ENCODE measurements at places on chromosomes 7 and 10.

GRCh38 chr7:37945336-37945735 lies 24.9 kb downstream of the EPDR1 start:
- DNase-seq: no peak

DNA sequence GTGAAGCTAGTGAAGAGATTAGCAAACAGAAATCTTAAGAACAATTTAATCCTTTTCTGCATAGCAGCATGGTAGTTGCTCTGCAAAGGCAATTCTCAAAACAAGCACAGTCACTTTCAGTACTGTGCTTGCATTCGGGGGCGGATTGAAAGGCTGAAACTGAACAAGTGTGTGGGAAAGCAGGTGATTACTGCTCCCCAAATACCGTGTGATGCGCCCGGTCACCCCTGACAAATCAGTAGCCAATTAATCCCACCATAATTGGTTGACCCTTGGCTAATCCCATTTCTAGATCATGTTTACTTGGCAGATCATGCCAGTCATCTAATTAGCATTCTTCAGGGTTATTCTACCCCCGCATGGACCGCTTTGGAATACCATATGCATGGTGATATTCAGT lies 76.5 kb upstream of the ADRB1 start:
- DNase-seq: no peak

- DNase-seq: no peak
These were observed 245.1 kb downstream of the DGKI start for GRCh38 chr7:137601642-137602041.

GRCh38 chr10:72336259-72337038 lies 18.3 kb downstream of the DNAJB12 start:
- DNase-seq: peak; percentile 25

- no peak for DNase-seq
These were observed 36.0 kb upstream of the ABLIM1 start for GRCh38 chr10:114694062-114694461.

GRCh38 chr7:95527033-95527775 lies 41.5 kb downstream of the ASB4 start:
- DNase-seq: no peak

- no peak for DNase-seq
These were observed 743.0 kb downstream of the NRG3 start for GRCh38 chr10:82618007-82618406.

DNA sequence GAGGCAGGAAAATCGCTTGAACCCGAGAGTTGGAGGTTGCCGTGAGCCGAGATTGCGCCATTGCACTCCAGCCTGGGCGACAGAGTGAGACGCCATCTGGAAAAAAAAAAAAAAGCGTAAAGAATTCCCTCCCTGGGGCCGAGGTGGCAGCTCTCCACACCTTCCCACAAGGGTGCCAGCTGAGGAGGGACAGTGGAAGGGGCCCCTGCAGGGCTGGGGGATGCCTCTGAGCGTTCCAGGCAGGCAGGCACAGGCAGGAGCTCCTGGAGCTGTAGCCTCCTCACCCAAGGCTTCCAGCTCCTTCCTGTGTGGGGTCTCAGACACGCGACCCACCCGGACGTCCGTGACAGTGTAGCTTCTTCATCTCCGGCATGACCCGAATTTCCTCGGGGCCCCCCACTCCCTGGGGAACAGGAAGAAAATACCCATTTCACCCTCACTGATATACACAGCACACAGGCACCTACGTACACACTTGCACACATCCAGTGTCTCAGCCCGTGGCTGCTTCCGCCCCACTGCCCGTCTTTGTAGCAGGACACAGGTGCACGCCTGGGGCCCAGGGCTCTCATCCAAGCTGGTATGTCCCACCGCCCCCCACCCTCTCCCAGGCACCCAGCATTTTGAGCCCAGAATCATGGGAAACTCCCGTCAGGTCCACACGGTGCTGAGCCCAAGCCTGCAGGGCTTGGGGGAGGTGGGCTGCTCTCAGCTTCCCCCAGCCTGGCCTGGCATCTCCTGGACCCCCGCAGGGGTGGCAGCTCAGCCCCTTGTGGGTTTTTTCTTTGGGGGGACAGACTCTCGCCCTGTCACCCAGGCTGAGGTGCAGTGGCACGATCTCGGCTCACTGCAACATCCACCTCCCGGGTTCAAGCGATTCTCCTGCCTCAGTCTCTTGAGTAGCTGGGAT lies 25.7 kb downstream of the GRIFIN start:
- DNase-seq: no peak

GRCh38 chr10:505419-505818 lies 184.0 kb downstream of the DIP2C start:
- no peak for DNase-seq

GRCh38 chr10:125607689-125608290 lies 75.2 kb downstream of the TEX36 start:
- DNase-seq: no peak

- no peak for DNase-seq
These were observed 5.6 kb downstream of the TPK1 start for GRCh38 chr7:144830024-144830785.

- DNase-seq: no peak
These were observed 170.4 kb downstream of the ARID5B start for GRCh38 chr10:62071846-62072281.

GRCh38 chr10:131055437-131055836 lies 256.1 kb downstream of the TCERG1L start:
- no peak for DNase-seq

- DNase-seq: no peak
These were observed 35.4 kb upstream of the C10orf71 start for GRCh38 chr10:49263591-49263990.

DNA sequence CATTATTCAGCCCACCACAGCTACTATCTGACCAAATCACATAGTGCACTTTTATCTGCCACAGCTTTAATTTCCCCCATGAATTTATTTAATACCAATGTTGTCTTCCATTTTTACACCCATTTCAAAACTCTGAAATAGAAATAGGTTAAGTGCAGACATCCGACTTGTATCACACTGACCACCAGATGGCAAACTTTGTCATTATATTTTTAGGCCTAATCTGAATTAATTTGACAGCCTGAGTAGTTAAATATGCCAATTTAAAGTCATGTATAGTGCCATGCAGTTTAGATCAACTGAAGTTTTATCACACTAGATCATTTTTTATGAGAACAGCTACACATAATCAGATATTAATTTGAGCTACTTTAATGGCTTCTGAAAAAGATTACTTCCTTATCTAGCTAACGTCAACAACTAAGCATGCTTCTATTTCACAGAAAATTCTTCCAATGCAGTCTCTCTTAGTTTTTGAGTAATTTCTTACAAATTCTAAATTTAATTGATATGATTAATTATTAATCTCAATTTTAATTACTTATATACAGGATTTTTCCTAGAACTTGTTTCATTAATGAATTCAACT lies 566.4 kb downstream of the GFRA1 start:
- no peak for DNase-seq

DNA sequence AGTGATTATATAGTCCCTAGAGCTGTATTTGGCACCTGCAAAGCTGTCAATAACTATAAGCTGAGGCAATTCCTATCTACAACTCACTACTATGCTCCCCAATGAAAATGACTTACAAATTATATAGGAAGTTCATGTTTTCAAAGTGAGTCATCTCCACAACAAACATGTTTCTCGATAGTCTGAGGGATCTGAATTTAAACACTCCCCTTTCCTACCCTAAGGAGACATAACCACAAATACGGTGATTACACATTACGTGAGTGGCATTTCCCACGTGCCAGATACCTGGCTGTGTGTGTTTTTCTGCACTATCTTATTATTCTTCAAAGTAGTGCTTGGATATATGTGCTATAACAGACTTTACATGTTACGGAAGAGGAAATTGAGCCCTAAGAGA lies 122.5 kb upstream of the C1QL3 start:
- no peak for DNase-seq

- no peak for DNase-seq
These were observed 20.7 kb upstream of the ADRB1 start for GRCh38 chr10:114022766-114023597.

GRCh38 chr10:22900841-22901601 lies 26.8 kb upstream of the ARMC3 start:
- DNase-seq: no peak

GRCh38 chr7:54769203-54769602 lies 10.2 kb upstream of the SEC61G start:
- DNase-seq: no peak

DNA sequence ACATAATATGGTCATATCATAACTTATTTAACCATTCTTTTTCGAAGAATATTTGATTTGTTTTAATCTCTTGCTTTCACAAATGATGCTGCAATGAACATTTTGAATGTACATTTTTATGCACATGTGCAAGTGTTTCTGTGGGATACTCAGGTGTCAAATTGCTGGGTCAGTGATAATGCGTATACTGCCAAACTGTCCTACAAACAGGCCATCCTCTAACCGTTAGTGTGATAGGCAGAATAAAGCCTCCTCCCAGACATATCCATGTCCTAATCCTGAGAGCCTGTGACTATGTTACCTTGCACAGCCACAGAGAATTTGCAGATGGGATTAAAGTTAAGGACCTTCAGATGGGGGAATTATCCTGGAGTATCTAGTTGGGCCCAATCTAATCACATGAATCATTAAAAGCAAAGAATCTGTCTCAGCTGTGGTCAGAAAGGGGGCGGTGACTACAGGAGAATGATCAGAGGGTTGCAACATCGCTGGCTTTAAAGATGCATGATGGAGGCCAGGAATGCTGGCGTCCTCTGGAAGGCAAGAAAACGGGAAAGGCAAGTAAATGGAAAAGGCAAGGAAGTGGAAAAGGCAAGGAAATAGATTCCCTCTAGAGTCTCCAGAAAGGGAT lies 46.7 kb downstream of the FZD1 start:
- no peak for DNase-seq
